ENCODE measurements at places on chromosomes 5 and 9.

- DNase-seq, result no peak
Observed at GRCh38 chr5:169265888-169266287, 35.1 kb downstream of the SLIT3 start.

DNA sequence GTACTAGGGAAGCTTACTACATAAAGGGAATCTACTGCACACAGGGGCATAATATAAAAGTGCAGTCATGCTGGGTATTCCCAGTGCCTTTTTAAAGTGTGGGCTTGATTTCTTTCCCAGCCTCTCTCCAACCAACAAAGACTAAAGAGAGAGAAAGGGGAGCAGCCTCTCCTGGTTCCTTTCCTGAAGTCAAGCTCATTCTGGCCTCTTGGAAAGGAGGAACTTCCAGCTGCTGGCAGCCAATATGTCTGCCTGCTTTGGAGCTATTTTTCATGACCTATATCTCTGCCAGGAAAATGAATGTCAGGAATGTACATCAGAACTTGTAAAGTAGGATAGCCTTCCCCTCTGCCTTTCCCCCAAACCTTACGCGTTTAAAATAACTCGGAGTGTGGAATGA lies 57.1 kb downstream of the RAB3C start:
- no peak for DNase-seq

DNA sequence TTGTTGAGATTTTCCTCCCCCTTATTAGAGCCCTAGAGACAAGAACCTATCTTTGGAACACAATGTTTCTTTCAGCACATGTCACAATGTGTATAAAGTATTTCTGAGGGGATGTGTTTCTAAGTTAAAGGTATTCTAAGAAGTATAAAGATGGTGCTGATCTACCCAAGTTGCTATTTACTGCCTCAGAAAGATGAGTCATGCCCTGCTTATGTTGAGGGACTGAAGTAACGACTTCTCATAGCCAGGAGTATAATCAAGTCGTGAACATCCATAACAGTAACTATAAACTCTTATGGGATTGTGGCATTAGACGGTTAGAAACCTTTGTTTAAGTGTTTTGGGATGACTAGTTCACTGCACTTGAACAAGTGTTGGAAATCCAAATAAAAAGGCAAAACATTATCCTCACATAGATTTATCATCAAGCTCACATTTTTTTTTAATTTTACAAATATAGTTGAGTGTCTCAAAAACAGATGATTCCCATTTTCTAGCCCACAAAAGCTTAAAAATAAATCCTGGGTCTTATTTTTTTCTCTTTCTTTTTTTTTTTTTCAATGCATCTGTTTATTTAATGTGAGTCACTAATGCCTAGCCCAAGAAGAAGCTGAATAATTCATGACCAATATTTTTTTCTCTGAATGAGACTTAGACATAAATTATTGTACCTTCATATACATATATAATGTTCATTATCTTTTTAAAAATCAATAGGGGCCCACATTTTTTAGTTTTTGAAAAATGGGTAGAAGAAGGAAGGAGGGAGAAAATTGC lies 12.2 kb upstream of the TMEM252 start:
- DNase-seq, result no peak

DNA sequence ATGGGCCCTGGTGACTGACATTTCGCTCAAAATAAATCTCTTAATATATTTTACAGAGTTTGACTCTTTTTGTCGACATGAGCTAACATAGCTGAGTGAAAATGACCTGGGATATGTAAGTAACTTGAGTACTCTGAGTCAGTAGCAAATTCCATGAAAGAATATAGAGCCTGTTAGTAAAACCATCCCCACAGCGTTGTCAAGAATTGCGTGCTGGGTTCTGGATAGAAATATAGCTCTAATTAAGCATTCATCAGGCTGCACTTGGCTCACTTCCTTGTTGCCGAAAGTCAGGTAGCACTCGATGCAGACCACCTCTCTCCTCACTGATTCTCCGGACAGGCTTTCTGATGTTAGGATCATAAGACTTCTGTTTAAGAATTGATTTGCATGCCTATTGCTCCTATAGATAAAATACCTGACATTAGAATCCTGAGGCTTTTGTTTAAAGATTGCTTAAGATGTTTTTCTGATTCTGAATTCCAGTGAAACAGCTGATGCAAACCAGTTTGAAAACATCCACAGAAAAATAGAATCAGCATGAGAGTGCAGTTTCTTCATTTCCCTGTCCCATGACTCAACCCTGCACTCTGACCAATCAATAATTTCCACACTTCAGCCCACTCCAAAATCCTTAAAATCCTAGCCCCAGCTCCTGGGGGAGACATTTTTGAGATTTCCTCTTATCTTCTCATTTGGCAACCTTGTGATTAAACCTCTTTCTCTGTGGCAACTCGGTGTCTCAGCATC lies 310.6 kb downstream of the DIRAS2 start:
- no peak for DNase-seq

- no peak for DNase-seq
Observed at GRCh38 chr5:72508241-72509170, 1.3 kb upstream of the ZNF366 start.

DNA sequence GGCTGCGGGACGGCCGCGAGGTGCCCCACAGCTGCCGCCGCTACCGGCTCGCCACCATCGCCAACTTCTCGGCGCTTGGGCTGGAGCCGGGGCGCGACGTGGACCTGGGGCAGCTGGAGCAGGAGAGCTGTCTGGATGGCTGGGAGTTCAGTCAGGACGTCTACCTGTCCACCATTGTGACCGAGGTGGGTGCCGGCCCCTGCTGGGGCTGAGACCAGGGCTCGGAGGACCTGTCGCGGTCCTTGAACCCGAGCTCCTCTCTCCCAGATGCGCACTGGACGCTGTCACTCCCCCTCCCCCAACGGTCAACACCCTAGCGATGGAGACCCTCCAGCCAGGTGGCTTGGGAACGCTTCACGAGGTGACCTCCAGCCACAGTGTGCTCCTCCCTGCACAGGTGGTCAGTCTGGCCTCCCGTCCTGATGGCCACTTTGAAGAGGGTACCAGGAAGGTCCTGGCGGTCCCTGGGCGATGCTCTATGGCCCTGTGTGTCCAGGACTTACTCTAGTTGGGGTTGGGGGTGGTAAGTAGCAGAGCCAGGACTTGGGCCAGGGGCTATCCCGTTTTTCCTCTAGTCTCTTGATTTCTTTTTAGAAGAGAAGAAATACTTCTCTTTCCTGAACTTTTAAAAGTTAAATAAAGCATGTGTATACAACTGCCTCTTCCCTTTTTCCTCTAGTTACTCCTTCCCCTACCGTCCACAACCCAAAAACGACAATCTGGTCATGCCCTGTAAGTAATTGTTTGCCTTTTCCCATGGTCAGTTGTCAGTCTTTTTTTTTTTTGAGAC lies 866 bp downstream of the SLC22A5 start:
- DNase-seq, result no peak

GRCh38 chr5:167603135-167603534 lies 688.3 kb upstream of the WWC1 start:
- no peak for DNase-seq

DNA sequence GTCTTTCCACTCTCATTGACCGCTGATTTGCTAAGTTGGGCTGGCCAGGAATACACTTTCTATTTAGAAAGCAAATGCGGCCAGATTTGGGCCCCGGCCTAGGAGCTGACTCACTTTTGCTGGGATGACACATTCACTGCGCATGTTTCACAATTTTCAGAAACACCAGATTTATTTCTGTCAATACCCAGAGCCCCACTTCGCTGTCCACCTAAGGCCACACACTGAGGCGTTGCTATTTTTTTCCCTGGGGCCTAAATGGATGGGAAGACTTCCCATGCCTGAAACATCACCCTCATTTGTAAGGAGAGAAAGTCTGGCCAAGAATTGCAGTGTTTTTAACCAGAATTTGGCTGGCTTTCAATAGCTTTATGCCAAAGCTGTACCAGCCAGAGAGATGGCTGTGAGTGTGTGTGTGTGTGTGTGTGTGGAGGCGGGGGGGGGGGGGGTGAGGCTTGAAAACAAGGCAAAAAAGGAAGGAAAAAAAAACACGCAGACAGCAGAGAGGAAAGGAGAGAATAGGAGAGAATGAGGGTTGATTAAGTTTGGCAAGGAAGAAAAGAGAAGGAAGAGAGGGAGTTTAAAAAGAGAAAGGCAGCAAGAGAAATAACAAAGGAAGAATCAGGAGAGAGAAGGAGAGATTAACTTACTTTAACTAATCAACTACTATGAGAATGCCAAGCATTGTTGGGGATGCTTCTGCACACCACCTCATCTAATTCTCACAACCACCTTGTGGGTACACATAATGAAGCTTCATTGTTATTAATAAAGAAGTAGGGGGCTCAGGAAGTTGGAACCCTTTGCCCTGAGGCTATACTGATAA lies 261.4 kb upstream of the KLF4 start:
- DNase-seq, result peak; percentile 82

DNA sequence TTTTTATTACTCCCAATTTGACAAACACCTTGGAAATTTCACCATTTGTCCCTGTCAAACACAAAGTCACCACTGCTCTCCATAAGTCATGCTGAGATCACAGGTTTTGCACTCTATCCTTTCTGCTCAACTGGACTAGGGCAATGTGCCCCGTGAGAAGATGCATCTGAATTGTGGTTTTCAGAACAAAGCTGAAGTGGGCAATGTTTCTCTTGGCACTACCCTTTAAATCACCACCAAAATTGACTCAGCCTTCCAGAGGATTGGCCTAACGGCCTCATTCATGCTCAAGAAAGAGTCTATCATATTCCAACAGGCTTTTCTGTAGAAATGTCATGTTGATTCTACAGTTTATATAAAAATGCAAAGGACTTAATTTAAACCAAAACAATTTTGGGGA lies 81.0 kb upstream of the TRIO start:
- no peak for DNase-seq

DNA sequence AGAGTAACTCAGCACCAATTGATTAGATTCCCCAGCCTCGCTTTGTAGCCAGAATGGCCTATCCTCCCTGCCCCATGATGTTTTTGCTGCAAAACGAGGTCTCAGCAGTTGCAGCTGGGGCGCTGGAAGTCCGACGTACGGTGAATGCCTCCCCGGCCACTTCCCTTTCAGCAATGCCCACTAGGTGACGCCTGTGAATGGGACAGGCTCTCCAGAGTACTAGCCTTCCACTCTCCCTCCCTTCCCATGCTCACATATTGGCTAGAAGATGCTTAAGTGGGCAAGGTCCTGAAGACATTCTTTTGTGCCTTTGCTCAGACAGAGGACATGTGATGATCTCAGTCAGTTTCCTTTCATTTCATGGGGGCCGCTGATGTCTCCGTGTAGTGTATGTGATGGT lies 50.8 kb downstream of the DMRT2 start:
- DNase-seq, result peak; percentile 38

- no peak for DNase-seq
Observed at GRCh38 chr9:90915693-90916092, 114.1 kb downstream of the SYK start.

DNA sequence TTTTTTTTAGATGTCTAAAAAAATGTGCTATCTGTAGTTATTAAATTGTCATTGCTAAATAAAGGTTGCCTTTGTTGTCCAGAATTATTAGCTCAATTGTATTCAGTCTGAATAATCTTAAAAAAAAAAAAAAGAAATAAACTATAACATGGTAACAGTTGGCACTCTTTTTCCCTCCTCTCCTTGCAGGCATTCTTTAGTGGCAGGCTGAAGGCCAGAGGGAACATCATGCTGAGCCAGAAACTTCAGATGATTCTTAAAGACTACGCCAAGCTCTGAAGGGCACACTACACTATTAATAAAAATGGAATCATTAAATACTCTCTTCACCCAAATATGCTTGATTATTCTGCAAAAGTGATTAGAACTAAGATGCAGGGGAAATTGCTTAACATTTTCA lies 87.6 kb upstream of the FAM170A start:
- no peak for DNase-seq

DNA sequence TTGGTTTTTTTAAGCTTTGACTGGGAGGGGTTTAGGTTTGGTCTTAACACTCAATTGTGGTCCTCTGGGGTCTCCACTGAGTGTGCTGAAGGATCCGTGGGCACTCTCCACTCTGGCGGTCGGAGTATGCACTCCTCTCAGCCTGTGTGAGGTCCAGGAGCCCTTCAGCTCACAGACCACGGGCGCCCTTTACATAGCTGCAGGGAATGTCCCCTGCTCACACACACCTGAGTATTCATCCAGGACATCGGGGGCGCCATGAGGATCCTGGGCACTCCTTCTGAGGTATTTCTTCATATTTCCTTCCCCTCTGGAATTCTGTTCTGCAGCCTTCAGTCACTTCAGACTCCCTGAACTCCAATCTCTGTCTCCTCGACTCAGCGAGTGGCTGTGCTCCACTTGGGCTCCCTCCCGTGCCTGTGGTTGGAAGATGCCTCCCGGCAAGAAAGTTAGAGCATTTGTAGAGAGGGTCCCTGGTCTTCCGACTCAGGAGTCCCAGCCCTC lies 12.5 kb downstream of the TRIP13 start:
- no peak for DNase-seq

GRCh38 chr5:41445937-41446563 lies 64.4 kb downstream of the PLCXD3 start:
- DNase-seq, result no peak

GRCh38 chr9:88794100-88794499 lies 197.2 kb upstream of the S1PR3 start:
- DNase-seq, result no peak

- no peak for DNase-seq
Observed at GRCh38 chr9:1606253-1606652, 408.9 kb upstream of the SMARCA2 start.

GRCh38 chr5:64939772-64940510 lies 171.2 kb downstream of the CWC27 start:
- DNase-seq, result peak; percentile 12

DNA sequence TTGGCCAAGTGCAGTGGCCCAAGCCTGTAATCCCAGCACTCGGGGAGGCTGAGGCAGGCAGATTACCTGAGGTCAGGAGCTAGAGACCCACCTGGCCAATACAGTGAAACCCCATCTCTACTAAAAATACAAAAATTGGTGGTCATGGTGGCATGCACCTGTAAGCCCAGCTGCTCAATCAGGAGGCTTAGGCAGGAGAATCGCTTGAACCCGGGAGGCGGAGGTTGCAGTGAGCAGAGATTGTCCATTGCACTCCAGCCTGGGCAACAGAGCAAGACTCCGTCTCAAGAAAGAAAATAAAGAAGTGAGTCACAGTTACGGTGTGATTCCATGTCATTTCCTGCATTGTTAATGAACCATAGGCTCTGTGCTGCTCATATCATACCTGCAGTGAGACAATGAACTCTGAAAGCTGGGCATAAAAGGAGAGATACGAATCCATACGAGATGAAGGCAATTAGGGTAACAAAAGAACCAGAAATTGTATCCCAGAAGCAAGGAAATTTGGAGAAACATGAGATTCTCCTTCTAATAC lies 44.6 kb downstream of the TIMD4 start:
- DNase-seq, result no peak

Data from left ventricle myocardium inferior (tissue), 1 donor.